ENCODE measurements at places on chromosomes 7 and 10.
A peak's percentile ranks its signal among the peaks of the same experiment; 100 is the strongest.

GRCh38 chr7:105879782-105880181, 3.4 kb upstream of the ATXN7L1 start:
- DNase-seq, result no peak

DNA sequence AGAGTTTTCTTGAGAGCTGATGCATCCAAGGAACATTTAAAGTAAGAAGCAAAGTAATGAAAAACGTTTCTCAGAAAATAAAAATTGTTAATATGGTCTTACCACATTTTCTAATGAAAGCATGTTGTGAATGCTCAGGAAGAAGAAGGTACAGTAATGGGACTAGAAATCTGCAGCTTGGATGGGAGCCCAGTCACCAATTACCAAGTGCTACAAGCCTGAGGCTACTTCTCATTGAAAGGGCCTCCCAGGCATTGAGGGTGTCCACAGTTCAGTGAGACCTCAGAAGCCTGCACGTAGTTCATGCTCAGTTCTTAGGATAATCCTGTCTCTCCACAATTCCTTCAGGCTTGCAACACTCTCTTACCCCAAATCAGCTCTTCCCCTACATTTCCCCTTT, 17.6 kb downstream of the PTN start:
- DNase-seq, result no peak

DNA sequence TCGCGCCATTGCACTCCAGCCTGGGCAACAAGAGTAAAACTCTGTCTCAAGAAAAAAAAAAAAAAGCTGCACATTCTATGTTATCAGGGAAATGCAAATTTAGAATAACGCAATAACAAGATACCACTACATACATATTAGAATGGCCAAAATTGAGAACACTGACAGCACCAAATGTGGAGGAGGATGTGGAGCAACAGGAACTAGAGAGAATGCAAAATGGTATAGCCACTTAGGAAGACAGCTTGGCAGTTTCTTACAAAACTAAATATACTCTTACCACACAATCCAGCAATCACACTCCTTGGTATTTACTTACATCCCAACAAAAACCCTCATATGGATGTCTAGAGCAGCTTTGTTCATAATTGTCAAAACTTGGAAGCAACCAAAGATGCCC, 76.8 kb downstream of the ALOX5 start:
- DNase-seq, result no peak

DNA sequence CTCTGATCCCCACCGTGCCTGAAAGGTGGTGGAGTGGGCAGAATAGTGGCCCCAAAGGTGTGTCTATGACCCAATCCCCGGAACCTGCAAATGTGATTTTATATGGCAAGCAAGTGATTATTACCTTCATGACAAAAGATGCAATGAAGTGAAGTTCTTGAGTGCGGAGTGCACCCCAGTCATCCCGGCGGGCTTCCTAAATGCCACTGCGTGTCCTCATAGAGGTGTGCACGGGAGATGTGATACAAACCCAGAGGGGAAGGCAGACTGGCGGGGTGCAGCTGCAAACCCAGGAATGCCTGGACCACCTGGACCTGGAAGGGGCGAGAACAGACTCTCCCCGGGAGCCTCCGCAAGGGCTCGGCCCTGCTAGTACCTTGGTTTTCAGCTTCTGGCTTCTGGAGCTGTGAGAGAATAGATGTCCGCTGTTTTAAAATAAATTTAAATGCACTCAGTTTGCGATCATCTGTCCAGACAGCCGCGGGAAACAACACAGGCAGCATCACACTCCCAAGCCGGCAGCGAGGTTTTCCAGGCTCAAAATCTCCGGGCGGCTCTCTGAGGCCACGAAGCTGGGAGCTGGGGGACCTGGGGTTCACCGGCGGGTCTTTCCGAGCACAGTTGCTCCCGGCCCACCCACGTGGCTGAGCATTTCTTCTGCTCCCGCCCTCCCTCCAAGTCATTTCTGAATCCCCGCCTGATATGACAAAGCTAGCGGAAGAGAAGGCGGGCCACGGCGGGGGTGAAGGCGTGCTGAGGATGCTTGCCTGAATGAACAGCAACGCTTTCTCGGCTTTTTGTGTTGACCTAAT, 50.4 kb upstream of the EBF3 start:
- DNase-seq, result no peak

DNA sequence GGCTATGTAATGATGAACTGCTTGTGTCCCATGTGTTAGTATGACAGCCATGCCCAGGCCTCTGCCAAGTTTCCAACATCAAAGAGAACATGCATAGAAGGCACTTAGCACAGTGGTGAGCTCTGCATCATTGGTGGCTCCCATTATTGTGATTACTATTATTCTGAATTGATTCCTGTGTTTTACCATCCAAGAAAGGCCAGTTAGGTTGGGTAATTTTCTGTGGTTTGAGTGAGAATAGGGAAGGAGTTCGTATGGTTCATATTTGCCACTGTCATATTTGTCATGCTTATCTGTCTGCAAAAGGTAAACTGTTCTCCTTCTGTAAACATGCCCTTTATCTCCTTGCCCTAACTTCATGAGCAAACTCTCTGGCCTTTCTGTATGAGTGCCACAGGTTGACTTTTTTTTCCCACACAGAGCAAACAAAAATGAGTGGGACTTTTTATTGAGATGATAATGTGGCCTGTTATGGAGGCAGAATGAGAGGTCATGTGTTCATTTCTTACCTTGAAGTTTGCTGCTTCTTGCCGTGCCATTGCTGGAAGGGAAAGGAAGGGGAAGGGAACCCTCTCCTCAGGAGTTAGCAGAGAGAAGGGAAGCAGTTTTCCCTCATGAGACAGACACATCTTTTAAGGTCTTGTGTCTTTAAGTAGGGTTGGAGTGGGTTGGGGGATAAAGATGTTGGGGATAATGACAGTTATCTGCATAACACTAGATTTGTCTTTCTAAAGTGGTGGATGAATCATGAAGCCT, 301.9 kb downstream of the LRMDA start:
- DNase-seq, result no peak

DNA sequence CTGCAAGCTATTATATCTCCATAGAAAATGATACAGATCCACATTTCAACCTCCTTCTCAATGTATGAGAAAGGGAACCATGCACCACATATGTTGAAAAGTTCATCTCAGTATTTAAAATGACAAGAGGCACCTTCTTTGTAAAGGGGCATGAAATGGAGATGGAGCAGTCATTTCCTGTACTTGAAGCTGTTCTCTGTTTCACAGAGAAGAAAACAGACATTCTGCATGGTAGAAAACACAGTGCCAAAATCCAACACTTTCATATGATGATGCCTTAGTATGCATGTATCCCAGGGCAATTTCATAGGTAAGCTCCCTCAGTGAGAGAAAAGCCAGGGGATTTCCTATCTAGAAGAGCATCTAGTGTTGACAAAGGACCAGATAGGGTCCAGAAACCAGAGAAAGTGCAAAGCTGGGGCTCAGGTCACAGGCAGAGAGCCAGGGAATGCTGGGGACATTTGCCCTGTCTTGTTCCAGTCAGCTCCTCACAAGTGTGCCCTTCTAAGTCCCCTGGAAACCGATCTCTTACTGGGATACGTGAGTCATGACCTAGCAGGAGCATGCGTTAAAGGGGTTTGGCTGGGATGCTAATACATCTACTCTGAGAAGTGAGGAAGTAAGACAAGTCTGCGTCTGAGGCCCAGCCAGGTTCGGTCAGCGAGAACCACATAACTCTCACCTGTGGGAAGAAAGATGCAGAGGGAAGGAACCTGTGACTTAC, 118.7 kb downstream of the ICA1 start:
- no peak for DNase-seq

GRCh38 chr10:133614830-133615580, 11.6 kb downstream of the FRG2B start:
- DNase-seq, result no peak

GRCh38 chr7:107164092-107164491, 4.7 kb upstream of the HBP1 start:
- no peak for DNase-seq

- DNase-seq, result peak; percentile 77
Measured at GRCh38 chr10:26441491-26442214, 3.5 kb downstream of the APBB1IP start.

GRCh38 chr7:147053746-147054145, 937.1 kb downstream of the CNTNAP2 start:
- no peak for DNase-seq

DNA sequence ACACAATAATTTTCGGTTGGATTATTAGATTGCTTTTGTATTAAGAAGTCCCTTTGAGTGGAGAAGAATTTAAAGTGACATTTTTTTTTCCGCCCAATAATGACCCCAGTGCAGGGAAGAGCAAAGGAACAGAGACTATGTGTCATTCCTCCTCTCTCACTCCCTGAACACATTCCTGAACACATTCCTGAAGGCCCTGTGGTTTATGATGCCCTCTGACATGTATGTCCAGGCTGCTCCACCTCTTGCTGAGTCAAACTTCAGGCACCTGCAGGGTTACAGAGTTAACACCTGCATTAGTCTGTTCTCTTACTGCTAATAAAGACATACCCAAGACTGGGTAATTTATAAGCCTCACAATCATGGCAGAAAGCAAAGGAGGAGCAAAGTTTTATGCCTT, 704.0 kb upstream of the LRRN3 start:
- DNase-seq, result peak; percentile 73

- peak; percentile 36 for DNase-seq
Measured at GRCh38 chr10:112956631-112957350, 6.7 kb downstream of the TCF7L2 start.

GRCh38 chr10:7492660-7493046, 81.8 kb upstream of the SFMBT2 start:
- no peak for DNase-seq

- DNase-seq, result no peak
Measured at GRCh38 chr7:135428879-135429278, 81.0 kb downstream of the CNOT4 start.

GRCh38 chr7:47942132-47942531, 6.1 kb downstream of the PKD1L1 start:
- peak; percentile 36 for DNase-seq

DNA sequence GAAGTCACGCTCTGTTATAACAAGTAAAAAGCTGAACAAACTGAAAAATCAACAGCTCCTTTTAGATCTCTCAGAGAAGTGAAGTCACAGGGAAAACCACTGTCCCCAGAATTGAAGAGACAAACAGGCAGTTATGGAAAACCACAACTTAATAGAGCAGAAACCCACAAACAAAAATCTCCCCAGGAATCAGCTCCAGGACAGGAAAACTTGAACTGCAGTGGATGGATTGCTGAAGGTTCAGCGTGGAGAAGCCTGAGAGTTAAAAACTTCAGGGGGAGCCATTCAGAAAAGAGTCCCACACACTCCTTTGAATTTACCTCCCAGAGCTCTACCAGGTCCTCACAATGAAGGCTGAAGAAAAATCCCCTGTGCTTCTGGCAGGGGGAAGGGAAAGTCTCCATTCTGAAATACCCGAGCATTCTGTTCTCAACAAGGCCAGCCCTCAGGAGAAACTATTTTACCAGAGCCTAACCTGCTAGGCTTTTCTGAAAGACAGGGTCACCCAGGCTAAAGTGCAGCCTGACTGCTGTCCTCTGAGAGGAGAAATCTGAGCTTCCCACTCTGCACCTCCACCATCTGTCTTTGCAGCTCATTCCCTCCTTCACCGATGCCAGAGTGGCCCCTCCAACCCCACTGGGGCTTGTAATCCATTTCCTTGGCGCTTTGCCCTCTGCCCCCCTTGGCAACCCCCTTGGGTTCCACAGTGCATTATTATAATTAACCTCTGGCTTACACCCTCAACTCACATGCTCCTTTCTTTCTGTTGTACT, 65.0 kb upstream of the CCNY start:
- DNase-seq, result peak; percentile 10

DNA sequence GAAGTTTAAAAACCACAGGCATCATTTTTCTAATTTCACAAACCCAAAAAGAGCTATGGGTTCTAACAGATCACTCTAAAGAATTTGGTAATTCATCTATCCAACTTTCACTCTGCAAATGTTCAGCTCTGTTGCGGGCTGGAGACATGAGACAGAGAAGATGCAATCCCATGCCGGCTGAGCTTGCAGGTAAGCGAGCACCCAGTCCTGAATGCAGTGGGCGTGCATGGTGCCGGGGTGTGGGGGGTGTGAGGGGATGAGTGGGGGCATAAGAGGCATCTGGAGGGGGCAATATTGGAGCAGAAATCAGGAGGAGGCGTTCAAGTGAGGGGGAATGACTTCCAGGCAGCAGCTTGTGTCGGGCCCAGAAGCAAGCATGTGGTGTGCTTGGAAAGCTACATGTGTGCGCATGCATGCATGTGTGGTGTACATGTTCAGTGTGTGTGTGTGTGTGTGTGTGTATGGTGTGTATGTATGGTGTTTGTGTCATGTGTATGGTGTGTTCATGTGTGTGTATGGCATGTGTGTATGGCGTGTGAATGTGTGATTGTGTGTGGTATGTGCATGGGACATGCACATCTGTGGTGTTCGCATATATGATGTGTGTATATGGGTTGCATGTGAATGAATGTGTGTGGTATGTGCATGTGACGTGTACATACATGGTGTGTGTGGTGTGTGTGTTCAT, 172.9 kb downstream of the PRKCQ start:
- no peak for DNase-seq

- no peak for DNase-seq
Measured at GRCh38 chr10:15563246-15563645, 156.5 kb downstream of the ITGA8 start.

DNA sequence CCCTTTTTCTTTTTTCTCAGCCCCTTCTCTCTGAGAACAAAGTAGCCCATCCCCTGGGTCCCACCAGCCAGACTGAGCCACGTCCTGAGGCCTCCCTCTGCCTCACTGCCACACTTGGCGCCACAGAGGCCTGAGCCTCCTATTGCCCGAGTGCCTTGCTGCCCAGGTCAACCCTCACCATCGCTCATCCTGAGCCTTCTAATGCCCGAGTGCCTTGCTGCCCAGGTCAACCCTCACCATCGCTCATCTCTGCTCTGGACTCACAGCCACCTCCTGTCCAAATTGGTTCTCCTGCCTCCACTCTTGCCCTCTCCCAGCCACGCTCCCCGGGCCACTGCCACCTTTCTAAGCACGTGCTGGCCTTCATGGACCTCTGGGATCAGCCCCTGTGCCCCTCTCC, 53.2 kb upstream of the SMNDC1 start:
- DNase-seq, result no peak

GRCh38 chr10:105675333-105675732, 1034.2 kb downstream of the SORCS3 start:
- no peak for DNase-seq
